ENCODE measurements at places on chromosomes 2 and 18.
A peak's percentile ranks its signal among the peaks of the same experiment; 100 is the strongest.

DNA sequence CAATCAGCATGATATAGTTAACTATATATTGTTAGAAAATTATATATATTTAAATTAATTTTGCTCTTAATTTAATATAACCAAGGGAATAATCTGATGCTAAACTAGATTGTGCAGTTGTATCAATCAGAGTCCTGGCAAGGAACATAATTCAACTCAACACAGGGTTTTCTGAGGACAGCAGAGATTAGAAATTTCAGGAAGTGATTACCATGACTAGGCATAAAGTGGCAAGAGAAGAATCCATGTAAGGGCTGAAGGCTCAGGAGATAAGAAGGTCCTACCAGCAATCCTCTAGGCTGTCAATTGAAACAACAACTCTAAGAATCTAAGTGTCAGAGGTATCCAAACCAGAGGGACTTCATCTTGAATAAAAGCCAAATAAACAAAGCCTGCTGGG lies 807.8 kb downstream of the DSC3 start:
- no peak for DNase-seq

- no peak for DNase-seq
Measured at GRCh38 chr2:59912042-59912441, 641.4 kb downstream of the BCL11A start.

DNA sequence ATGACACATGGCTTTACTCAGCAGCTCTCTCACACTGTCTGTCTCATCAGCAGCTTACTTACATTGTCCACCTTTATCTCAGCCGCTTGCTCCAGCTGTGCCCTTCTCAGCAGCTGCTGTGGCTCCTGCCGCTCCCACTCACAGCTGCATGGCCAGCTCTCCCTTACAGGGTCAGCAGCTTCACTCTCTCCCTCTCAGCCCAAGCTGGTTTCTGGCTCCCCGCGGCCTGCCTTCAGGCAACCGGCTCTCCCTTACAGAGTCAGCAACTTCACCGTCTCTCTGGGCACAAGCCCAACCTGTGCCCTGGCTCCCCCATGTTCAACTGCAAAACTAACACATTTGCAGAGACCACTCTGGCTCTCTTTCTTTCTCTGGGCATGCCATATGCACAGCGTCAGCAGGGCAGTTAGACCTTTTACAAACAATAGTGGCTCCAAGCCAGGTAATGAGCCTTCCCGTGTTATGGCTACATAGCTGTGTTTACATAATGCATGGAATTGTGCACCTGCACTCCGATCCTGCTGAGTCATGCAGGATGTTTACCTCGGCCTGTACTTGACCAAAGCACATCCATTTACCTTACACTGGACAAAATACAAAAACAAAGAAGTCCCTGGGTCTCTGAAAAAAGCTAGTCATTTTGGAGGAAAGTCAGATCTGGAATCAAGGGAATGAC lies 167.3 kb downstream of the DOK6 start:
- peak; percentile 1 for DNase-seq

- DNase-seq: no peak
Measured at GRCh38 chr2:86482034-86482433, 40.9 kb downstream of the KDM3A start.

DNA sequence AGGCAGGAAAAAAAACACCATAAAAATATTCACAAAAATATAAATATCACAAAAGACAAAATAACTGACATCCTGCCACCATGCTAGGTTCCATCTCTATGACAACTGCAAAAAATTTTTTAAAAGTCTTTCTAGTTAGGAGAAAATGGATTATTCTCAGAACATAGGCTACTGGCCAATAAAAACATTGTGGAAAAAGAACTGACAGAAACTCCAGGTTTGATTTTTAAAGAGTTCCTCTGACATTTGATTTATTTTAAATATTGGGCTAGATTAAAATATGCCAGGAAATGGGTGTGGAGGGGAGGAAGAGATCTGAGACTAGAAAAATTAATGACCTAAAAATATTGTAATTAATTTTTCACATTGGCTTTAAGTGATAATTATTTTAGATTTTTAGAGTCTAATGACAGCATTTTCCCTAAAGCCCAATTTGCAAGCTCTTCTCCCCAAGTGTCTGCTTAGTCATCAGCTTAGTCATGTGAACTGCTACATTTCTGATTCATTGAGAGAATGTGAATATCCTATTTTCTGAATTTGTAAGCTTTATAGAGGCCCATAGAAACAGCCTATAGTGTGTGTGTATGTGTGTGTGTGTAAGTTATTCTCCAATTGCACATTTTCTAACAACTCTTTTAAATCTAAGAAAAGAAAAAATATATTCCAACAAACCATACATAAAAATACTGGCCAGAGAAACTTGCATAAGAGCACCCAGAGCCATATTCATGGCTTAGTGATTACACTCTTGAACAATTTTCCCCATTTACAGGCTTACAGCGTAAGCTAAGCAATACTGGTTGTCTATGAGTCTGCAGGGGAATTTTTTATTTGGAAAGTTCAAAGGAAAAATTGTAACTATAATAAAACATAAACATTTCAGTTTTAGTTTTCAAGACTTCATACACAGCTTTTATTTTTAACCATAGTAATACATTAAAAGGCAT lies 48.4 kb downstream of the TMEFF2 start:
- no peak for DNase-seq

GRCh38 chr2:240886023-240886565 lies 9.9 kb downstream of the MAB21L4 start:
- no peak for DNase-seq

- no peak for DNase-seq
Measured at GRCh38 chr18:3233004-3233403, 13.2 kb upstream of the MYOM1 start.

DNA sequence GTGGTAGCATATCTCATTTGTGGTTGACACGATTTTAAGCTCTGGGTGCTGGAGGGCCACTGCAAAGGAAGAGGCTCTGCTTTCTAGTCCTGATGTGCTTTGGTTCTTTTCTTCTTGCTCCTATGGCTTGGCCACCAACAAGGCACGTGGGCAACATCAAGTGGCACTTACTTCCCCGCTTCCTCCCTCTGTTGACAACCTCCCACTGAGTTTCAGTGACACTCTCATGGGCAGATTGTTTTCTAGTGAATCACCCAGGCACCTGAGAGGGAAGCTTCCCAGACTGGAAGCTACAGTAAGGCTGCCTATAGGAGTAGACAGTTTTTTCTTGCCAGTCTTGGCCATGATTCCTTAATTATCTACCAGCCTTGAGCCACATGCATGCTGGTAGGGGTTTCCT lies 89.0 kb downstream of the NBAS start:
- no peak for DNase-seq

GRCh38 chr2:128466776-128467175 lies 148.1 kb upstream of the HS6ST1 start:
- no peak for DNase-seq

- DNase-seq: no peak
Measured at GRCh38 chr2:43407935-43408334, 181.5 kb upstream of the ZFP36L2 start.
